Hematopoietic multipotent progenitor cell treated with erythropoietin and hydrocortisone succinate and interleukin-3 and kit ligand, for 6 days (in vitro differentiated cells): ENCODE measurements at places on chromosomes 12 and 14.

- no peak for DNase-seq
Observed at GRCh38 chr12:18382236-18382885, 121.0 kb downstream of the PIK3C2G start.

DNA sequence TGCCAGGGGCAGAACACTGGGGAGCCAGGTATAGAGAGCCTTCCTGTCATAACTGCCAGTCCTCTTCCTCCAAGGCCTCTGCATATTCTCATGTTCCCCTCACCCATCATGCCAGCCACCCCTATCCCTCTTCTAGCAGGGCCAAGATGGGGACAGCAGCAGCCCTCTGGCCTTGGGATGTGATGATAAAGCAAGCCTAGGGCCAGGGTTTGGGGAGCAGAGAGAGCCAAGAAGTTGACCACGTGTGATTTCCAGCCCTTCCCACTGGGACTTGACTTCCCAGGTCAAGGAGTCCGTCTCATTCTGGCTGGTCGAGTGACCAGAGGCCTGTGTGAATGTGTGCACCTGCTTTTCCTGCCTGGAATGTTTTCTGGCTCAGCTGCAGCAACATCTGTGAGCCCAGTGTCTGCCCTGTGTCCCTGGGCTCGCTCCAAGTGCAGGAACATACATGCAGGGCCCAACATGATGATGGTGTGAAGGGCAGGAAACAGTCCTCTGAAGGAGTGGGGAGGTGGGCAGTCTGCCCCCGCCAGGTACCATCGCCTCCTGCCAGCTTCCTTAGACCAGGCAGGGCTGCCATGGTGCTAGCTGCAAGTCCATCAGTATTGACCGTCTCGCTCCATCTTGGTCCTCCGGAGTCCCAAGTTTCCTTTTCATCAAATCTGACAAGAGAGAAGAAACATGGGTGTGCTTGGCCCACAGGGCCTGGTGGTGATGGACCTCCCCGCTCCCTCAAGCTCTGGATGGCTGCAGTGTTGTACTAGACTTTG is 21.0 kb downstream of the VASH1 start:
- no peak for DNase-seq

DNA sequence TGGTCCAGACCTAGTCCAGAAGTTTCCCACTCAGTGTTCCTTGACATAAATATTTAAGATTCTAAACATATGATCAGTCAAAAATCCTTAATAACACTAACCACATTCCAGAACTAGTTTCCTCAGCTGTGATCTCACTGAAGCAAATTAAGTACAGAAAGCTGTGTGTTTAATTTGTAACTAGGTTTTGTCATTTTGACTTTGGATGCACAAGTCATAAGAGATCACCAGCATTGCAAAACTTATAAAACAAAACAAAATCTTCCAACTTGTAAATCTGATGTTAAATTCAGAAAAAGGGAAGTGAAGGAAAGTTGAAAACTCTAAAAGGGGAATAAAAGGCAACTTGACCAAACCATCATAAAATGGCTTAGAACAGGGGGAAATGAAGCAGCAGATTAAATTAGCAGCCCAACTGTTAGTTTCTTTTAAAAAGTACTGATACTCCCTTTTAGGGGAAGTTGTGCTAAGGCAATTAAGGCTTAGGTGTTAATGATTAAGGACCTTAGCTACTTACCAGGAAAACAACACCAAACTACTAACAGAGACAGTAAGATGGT is 56.6 kb downstream of the SH2B3 start:
- DNase-seq = no peak

- peak; percentile 33 for DNase-seq
Observed at GRCh38 chr12:121611306-121611705, 15.0 kb upstream of the ORAI1 start.

- DNase-seq = no peak
Observed at GRCh38 chr14:72920008-72920407, 6.3 kb upstream of the DCAF4 start.

GRCh38 chr12:101475751-101476305 is 692 bp downstream of the SPIC start:
- no peak for DNase-seq

GRCh38 chr12:22810036-22810435 is 185.1 kb downstream of the ETNK1 start:
- DNase-seq = no peak

GRCh38 chr12:43267818-43268217 is 284.2 kb downstream of the ADAMTS20 start:
- DNase-seq = peak; percentile 19

DNA sequence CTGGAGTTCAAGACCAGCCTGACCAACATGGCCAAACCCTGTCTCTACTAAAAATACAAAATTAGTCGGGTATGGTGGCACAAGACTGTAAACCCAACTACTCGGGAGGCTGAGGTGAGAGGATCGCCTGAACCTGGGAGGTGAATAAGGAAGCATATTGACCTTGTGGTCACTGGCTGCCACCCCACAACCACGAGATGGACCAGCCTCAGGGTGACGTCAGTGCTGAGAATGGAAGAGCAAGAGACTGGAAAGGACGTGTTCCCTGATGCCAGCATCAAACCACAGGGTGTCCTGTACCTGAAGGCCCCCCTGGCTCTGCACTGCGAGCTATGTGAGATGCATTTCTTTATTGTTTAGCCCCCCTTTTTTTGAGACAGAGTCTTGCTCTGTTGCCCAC is 45.9 kb upstream of the BDKRB2 start:
- no peak for DNase-seq

DNA sequence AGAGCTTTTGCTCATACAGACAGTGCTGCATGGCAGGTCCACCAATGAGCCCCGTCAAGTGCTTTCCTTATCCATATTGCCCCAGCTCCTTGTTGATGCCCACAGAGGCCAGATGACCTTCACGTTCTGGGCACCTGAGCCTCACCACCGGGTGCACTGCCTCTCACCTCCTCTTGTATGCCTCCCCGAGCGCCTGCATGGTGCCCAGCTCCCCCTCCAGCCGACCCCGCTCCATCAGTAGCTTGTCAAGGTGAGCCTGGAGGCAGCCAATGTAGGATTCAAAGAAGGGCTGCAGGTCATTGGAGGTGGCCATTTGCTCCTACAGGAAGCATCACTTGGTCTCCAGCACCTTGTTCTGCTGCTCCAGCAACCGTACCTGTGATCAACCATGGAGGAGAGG is 31.8 kb upstream of the KRT77 start:
- DNase-seq = no peak

DNA sequence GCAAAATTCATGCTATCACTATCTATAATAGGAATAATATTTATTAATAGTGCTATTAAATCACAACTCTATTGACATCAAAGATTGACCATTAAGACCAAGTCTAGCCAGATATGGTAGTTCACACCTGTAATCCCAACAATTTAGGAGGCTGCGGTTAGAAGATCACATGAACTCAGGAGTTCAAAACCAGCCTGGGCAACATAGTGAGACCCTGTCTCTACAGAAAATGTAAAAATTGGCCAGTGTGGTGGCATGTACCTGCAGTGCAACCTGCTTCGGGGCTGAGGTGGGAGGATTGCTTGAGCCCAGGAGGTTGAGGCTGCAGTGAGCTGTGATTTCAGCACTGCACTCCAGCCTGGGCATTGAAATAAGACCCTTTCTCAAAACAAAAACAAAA is 11.0 kb downstream of the VEZT start:
- no peak for DNase-seq

DNA sequence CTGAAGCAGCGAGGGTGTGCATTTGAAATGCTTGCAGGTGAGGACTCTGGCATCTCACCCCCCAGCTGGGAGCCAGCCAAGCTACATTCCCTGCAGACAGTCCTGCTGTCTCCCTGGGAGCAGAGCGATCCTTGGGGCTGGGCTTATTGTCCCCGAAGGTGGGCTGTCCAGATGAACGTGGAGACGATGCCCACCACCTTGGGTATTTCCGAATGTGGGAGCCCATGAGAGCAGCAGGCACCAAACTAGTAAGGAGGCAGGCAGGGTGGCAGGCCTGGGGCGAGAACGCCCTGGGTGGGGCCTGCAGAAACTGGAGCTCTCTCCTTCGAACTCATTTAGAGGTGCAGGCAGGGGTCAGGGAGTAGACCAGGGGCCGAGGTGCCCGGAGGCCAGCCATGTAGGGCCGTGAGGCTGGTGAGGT is 18.5 kb downstream of the ZBTB42 start:
- no peak for DNase-seq
